ENCODE measurements at places on chromosomes 6 and 20.

DNA sequence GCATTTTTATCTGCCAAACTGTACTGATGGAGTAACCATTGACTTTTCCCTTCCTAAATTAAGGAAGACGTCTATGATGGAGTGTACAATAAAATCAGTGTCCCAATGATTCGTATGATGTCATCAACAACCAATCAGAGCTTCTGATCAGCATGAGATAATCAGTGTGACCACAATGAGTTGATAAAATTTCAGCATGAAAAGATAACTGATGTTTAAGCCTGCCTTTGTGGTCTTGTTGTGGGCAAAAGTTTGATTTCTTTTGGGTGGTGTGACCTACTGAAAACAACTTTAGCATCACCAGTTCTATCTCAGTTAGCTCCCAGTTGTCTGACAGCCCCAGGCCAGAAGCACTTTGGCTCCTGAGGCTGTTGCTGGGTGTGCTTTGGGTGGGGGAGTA, 3.3 kb downstream of the PCIF1 start:
- DNase-seq = no peak

GRCh38 chr6:28643017-28643740, 117.5 kb downstream of the GPX5 start:
- no peak for DNase-seq

GRCh38 chr20:58431134-58431533, 42.1 kb downstream of the VAPB start:
- DNase-seq = no peak

- DNase-seq = no peak
Measured at GRCh38 chr20:42961771-42962170, 227.9 kb downstream of the PTPRT start.

- DNase-seq = no peak
Measured at GRCh38 chr20:43682446-43682845, 15.5 kb downstream of the MYBL2 start.

GRCh38 chr6:16546861-16547260, 214.4 kb downstream of the ATXN1 start:
- no peak for DNase-seq

DNA sequence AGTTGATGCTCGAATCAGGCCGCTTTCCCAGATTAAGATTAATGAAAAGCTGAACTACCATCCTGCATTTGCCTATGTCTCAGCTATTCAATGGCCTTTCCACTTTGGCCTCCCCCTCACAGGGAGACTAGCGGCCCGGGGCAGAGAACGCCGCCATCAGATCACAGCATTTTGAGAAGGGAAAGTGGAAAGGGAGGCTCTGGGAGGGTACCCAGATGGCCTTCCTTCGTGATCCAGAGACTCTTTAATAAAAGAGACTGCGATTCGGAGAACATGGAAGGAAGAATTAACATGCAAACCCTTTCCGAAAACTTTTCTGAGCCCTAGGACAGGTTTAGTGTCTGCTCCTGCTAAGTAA, 533 bp downstream of the MRPS18A start:
- DNase-seq = no peak

DNA sequence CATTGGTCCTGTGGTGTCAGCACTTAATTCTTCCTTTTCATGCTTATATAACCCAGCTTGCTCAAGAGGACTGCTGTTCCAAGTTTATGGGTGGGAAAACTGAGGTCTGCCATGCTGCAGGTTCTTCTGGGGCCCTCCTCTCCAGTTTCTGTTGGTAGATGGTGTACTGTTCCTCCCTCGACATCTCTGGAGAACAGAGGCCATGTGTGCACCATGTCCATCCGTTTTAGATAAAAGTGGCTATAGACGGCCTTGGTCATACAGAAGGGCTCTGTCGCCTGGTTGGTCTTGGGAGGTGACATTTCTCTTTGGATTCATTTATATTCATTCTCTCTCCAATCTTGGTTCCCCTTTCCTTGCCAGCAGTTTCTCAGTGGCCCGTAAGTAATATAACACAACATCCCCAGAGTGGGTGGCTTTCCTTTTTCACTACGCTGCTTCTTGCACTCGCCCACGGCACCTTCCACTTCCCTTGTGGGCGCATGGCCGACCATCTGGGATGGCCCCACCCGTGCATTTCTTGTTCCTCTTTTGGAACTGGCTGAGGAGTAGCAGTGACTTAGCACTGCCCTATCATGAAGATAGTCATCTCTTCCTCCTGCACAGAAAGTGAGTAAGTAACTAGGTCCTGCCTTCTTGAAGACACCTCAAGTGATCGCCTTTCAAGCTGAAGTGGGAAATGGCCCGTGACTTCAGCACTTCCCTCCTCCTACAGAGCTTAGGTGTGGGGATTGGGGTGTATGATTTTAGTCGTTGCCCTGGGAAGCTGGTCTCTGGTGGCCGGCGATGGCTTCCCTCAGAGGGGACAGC, 94.2 kb downstream of the RREB1 start:
- no peak for DNase-seq

- DNase-seq = no peak
Measured at GRCh38 chr6:39441986-39442385, 119.5 kb upstream of the KCNK16 start.

All from D721Med (cell line).